H9 (cell line): ENCODE measurements at places on chromosomes 2 and 18. TPM values are rescaled to one million over a fixed set of nuclear protein-coding genes. Genes with fewer than 3 reads are reported as not detected.

GRCh38 chr18:10365901-10366300 is 88.5 kb upstream of the APCDD1 start:
- H3K36me3 ChIP-seq: peaks cover 8% of the 10 kb centered on the region
- no peak overlapping the region for H3K4me3 ChIP-seq
- no peaks in the 10 kb centered on the region for H3K4me1 ChIP-seq
- no peak overlapping the region for H3K27ac ChIP-seq
- H3K27me3 ChIP-seq: no peaks in the 10 kb centered on the region
- no peak for DNase-seq

Gene MROH2A
- not detected in 2 replicates for total RNA-seq

Gene ZDBF2
- 29.1 and 31.8 TPM in 2 replicates for total RNA-seq

Gene ECEL1
- 8.2 and 8.4 TPM in 2 replicates for total RNA-seq

DNA sequence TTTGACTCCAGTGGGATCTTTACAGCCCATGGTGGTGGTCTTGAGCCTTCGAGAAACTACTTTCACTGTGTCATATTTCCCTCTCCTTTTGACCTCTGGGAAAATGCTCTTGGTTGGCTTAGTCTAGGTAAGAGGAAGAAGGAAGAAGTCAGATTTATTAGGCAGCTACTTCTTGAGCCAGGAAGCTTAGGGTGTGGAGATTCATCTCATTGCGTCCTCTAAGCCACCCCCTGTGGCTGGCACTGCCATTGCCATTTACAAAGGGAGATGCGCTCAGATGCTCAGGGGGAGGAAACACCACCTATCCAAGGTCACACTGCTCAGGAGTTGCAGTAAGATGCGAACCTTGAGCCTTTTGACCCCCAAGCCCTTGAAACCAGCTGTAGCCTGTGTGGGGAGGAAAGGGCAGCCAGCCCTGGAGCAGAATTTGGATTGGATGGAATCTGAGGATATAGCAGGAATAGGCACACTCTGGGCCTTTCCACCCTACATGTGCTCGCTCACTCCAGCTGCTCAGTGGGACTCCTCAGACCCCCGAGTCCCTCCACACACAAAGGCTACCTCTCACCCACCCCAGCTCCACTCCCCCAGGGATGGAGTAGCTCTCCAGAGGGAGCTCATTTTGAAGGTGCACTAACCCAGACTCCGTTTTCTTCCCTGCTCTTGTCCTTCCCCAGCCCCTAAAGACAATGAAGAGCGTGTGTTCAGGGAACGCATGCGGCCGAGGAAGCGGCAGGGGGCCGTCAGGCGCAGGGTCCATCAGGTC is 321.3 kb upstream of the EPAS1 start:
- no peaks in the 10 kb centered on the region for H3K27me3 ChIP-seq
- H3K36me3 ChIP-seq: no peaks in the 10 kb centered on the region
- H3K27ac ChIP-seq: no peak overlapping the region
- DNase-seq: no peak
- no peaks in the 10 kb centered on the region for H3K4me1 ChIP-seq
- H3K4me3 ChIP-seq: no peak overlapping the region

DNA sequence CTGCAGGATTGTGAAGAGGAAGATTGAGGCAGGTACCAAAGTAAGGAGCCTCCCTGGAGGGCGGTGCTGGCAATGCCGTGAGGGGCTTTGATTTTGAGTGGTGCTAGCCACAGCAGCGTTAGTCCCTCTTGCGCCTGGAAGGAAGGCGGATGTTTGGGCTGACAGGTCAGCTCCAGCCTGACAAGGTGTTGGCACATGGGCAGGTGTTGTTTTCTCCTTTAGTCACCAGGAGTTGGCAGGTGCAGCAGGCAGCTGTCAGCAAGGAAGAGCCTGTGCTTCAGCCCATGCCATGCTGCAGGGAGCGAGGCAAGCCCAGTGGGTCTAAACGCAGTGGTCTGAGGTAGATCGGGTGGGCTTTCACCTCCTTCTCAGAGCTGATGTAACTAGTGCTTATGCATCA is 8.5 kb downstream of the SEC11C start:
- H3K27ac ChIP-seq: no peak overlapping the region
- no peaks in the 10 kb centered on the region; the same call in 1 of the 2 replicates for H3K4me1 ChIP-seq
- no peaks in the 10 kb centered on the region for H3K27me3 ChIP-seq
- no peaks in the 10 kb centered on the region; the same call in 2 of the 3 replicates for H3K36me3 ChIP-seq
- H3K4me3 ChIP-seq: no peak overlapping the region

Gene TM4SF20
- not detected in 2 replicates for total RNA-seq

DNA sequence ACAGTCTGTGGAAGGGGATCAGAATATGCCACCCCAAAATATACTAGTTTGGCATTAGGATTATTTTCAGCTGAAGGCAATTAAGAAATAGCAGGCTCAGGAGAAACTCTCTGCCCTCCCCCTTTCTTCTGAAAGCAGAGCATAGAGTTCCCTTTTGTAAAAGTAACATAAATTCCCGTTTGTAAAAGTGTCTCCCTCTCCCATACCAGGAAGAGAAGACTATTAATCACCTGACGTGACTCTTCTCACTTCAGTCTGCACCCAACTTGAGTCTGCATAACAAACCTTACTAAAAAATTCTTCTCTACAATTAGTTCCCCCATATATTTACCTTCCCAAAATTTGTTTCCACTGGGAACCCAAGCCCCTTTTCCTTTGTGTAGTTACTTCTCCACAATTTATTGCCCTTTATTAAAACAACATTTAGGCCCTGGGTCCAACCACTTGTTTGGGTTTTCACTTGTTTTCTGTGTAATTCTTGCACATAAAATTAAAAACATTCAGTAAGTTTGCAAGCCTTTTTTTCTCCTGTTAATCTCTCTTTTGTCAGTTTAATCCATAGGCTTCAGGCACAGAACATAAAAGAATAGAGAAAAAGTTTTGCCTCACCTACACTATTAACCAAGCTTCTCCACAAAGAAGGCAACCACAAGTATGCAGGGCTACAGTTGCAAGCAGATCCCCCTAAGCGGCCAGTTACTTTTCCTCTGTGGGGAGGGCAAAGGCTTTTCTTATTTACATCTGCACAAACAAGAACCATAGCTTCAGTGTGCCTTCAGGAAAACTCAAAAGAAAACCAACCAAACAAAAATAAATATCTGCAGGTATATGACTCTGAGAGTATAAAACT is 107.6 kb upstream of the MSH2 start:
- H3K27me3 ChIP-seq: no peaks in the 10 kb centered on the region
- peaks cover 3% of the 10 kb centered on the region; the same call in 1 of the 2 replicates for H3K4me1 ChIP-seq
- H3K27ac ChIP-seq: no peak overlapping the region
- no peaks in the 10 kb centered on the region for H3K36me3 ChIP-seq
- DNase-seq: no peak

DNA sequence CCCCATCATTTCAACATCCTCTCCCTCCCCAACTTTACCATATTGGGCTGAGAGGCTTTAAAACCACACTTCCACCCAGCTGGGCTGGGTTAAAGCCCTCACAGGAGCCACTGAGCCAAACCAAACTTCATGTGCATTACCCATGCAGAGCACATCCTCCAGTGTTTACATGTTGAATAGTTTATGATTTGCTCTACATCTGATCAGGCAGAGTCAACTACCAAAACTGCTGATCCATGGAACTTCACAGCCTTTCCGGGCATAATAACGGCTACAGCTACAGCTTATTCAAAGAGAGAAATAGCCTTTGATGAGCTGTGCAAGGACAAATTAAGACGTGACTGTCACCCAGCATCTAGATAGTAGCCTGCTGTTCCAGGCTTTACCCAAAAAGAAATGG is 39.0 kb downstream of the MAIP1 start:
- DNase-seq: no peak
- H3K4me3 ChIP-seq: no peak overlapping the region
- no peaks in the 10 kb centered on the region for H3K27me3 ChIP-seq
- H3K27ac ChIP-seq: no peak overlapping the region
- H3K4me1 ChIP-seq: no peaks in the 10 kb centered on the region
- no peaks in the 10 kb centered on the region for H3K36me3 ChIP-seq

Gene CNRIP1
- total RNA-seq: 0.50 and 0.70 TPM in 2 replicates

Gene REG1B
- not detected in 2 replicates for total RNA-seq

DNA sequence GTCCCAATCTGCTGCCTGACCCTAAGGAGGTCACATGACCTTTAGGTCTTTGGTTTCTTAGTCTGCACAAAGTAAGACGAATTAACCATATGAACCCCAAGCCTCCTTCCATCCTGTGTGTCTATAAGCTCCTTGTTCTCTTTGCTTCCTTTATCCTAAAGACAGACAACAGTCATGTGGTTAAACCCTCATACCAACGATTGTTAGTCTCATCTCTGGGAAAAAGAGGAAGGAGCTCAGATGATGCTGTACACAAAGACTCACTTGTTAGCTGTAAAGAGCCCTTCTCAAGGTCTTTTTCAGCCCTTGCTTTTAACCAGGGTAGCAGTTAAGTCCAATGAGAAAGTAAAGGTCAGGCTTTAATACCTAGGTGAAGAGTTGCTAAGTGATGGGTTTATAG is 443.7 kb downstream of the TNS1 start:
- H3K27ac ChIP-seq: no peak overlapping the region
- H3K36me3 ChIP-seq: peaks cover 15% of the 10 kb centered on the region

Gene HOXD9
- total RNA-seq: not detected in 2 replicates

Gene POTEJ
- not detected in 2 replicates for total RNA-seq

- peak; percentile 46 for DNase-seq
- no peaks in the 10 kb centered on the region for H3K4me1 ChIP-seq
- H3K27me3 ChIP-seq: peaks cover 83% of the 10 kb centered on the region
- peaks cover 7% of the 10 kb centered on the region; the same call in 1 of the 2 replicates for H3K36me3 ChIP-seq
Measured at GRCh38 chr2:72925328-72925943, 8.1 kb downstream of the EMX1 start.

Gene C2orf66
- not detected in 2 replicates for total RNA-seq

Gene ANKRD53
- 0.28 and 0.88 TPM in 2 replicates for total RNA-seq

DNA sequence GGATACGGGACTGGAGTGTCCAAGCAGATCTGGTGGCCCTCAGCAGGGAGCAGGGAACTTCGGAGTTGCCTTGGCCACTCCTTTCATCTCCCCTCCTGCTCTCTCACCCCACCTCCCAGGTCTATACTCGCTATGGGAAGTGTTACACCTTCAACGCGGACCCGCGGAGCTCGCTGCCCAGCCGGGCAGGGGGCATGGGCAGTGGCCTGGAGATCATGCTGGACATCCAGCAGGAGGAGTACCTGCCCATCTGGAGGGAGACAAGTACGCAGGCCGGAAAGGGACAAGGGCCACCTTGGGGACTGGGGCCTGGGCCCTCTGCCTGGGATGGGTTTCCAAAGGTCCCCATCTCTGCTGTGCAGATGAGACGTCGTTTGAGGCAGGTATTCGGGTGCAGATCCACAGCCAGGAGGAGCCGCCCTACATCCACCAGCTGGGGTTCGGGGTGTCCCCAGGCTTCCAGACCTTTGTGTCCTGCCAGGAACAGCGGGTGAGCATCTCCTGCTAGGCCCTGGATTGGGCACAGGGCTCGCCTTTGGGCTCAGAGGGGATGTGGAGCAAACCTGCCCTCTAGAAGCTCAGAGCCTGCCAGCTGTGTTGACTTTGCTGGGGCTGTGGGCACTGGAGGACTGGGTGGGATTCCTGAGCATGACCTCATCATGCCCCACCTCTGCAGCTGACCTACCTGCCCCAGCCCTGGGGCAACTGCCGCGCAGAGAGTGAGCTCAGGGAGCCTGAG is 11.8 kb downstream of the CHPF start:
- no peak for DNase-seq
- H3K4me3 ChIP-seq: no peak overlapping the region
- no peaks in the 10 kb centered on the region for H3K36me3 ChIP-seq
- no peaks in the 10 kb centered on the region; the same call in 1 of the 2 replicates for H3K27me3 ChIP-seq

DNA sequence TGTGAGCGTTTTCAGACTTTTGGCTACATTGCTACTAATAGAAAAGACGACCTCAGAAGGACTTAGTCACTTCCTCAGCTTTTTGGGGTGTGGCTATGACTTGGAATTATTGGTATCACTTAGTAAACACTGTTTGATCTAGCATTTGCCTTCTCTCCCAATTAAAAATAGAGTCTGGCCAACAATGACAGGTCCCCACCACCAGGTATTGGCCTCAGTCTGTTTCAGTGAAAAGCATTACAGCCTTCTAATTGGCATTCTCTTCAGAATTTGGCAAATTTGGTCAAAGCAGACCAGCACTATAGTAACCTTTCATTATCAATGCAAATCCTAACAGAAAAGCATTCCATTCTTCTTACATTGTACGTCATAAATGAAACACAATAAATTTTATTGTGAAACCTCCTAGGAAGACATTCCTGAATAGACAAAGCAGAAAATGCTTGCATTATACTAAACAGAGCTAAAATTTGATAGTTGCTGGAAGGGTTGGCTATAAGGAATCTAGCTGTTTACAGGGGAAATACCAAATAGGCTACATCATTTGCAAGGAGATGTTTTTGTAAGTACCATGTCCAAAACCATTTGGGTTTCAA is 613.9 kb downstream of the IRS1 start:
- no peak overlapping the region for H3K4me3 ChIP-seq
- H3K4me1 ChIP-seq: no peaks in the 10 kb centered on the region
- H3K36me3 ChIP-seq: no peaks in the 10 kb centered on the region
- H3K27ac ChIP-seq: no peak overlapping the region

Gene MC2R
- not detected in 2 replicates for total RNA-seq

Gene RAB6D
- total RNA-seq: 0.18 TPM in 1 of 2 replicates, not detected in the other

Gene NXPH2
- 1.3 and 1.8 TPM in 2 replicates for total RNA-seq

GRCh38 chr2:189627789-189628188 is 33.5 kb upstream of the ASNSD1 start:
- no peaks in the 10 kb centered on the region for H3K36me3 ChIP-seq
- no peak for DNase-seq
- peaks cover 4% of the 10 kb centered on the region for H3K4me1 ChIP-seq
- H3K27ac ChIP-seq: no peak overlapping the region
- H3K27me3 ChIP-seq: no peaks in the 10 kb centered on the region

GRCh38 chr18:71899183-71899582 is 645.0 kb downstream of the CBLN2 start:
- no peak overlapping the region for H3K27ac ChIP-seq
- no peaks in the 10 kb centered on the region for H3K36me3 ChIP-seq
- H3K27me3 ChIP-seq: no peaks in the 10 kb centered on the region
- H3K4me1 ChIP-seq: no peaks in the 10 kb centered on the region
- no peak overlapping the region for H3K4me3 ChIP-seq
- no peak for DNase-seq

Gene CFAP210
- total RNA-seq: 0.33 and 0.94 TPM in 2 replicates

DNA sequence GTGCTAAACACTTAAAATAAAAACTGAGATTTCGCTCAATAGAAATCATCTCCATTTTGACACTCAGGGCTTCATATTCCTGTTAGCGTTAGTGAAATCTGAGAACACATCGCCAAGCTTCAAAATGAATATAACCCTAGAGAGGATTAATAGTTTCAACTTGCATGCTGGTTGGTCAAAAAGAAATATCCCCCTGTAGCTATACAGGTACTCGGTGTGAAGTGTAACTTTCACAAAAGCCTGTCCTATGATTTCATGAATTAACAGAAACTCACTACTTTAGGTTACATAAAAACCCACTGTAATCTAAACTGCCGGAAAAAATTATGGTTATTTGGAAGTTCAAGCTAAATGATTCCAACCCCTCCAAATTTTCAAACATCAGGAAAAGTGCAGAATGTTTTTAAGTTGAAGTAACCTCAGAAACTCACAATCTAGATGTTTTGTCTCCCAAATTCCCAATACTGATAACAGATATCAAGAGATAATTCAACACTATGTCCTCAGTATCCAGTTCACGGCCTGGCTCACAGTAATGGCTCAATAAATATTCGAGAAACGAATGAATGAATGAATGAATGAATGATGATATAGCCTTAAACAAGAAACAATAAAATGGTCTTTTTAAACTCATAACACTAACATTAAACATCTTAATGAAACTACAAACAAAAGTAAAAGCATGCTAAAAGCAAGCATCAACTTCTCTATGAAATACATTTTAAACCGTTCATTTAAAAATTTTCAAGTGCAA is 2.5 kb downstream of the TLK1 start:
- no peaks in the 10 kb centered on the region for H3K4me1 ChIP-seq
- H3K27me3 ChIP-seq: no peaks in the 10 kb centered on the region
- no peak overlapping the region for H3K27ac ChIP-seq
- DNase-seq: no peak
